ENCODE measurements at places on chromosomes 11 and 22.
A peak's percentile ranks its signal among the peaks of the same experiment; 100 is the strongest.

- DNase-seq = no peak
Measured at GRCh38 chr22:24434471-24435322, 7.3 kb downstream of the ADORA2A start.

DNA sequence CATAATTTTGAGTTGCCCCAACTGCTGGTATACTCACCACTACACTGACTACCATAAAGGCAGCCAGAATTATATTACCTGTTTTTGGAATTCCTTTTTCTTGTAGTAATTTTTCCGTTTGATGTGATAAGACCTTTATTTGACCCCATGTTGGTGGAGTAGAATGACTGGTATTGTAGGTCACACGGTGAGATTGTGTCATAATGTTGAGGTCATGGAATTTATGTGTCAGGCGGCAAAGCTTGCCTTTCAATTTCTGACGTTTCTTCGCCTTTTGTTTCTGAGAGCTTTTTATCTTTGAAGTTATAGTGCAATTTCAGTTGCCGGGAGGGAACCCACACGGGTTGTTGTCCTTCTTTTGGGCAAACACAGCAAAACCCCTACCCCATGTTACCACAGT lies 13.0 kb downstream of the OR52K1 start:
- DNase-seq = no peak

DNA sequence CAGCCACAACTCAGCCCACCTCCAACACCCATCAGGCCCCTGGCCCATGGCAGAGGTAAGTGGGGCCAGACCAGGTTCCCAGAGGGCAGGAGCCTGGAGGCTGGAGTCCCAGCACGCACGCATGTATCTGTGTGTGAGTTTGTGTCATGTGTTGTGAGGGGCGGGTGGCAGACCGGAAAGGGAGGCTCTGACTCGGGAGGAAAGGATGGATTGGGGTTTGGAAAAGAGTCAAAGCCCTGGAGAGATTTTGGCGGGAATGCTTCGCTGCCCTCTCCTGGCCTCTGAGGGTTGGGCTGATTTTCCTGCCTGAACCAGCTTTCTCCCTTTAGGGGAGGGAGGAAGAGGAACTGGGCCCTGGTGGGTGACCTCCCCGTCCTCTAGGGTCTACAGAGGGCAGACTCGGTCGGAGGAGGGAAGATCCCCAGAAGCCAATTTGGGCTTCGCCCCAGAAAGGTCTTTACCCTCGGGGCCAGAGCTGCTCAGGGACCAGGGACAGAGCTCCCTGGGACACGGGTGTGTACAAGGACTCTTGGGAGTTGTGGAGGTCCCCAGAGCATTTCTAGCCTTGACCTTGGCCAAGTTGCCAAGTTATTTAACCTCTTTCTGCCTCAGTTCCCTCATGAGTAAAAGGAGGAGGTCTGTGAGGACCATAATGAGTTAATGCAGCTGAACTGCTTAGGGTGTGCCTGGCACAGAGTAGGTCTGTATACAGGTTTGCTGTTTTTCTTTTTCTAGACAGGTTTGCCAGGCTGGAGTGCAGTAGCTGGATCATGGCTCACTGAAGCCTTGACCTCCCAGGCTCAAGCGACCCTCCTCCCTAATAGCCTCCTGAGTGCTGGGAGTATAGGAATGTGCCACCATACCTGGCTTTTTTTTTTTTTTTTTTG lies 6.9 kb downstream of the C11orf68 start:
- no peak for DNase-seq

DNA sequence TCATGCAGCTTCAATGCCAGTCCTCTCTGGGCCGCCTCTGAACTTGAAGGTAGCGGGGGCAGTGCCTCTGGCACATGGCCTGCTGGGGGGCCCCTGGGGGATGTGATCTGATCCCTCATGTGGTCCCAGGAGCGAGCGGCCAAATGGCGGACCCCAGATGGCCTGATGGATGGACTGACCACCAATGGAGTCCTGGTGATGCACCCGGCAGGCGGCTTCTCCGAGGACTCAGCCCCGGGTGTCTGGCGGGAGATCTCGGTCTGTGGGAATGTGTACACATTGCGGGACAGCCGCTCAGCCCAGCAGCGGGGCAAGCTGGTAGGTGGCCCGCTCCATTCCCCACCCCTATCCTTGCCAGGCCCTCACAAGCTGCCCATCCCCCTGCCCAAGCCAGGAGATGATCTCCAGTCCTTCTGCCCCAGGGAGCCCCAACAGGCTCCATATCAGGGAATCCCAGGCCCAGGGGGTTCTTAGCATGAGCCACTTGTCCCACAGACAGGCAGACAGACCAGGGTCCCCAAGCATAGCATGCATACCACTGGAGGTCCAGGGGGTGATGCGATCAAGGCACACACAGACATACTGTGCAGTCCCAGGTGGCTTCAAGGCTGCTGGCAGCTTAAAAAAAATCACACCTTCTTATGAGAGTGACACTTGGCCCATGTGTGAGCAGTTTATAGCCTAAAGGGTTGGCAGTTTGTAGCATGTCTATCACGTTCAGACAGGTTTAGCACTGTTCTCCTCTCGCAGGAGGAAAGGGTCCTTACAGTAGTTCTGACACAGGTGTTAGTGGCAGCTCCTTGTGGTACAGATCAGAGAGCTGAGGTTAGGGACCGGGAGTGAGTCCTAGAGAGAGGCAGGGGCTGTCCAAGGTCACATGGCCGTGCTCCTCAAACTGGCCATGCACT lies 6.4 kb upstream of the DPP3 start:
- DNase-seq = no peak

- no peak for DNase-seq
Measured at GRCh38 chr11:131760091-131761061, 390.0 kb downstream of the NTM start.

DNA sequence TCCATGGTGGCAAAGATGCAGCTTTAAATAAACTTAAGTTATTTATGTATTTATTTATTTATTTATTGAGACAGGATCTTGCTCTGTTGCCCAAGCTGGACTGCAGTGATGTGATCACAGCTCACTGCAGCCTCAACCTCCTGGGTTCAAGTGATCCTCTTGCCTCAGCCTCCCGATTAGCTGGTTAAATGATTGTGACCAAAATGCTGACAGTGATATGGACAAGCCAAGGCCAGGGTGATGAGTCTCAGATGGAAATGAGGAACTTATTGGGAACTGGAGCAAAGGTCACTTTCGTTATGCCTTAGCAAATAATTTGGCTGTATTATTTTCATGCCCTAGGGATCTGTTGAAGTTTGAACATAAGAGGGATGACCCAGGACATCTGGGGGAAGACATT lies 9.3 kb upstream of the LRP5 start:
- DNase-seq = no peak

DNA sequence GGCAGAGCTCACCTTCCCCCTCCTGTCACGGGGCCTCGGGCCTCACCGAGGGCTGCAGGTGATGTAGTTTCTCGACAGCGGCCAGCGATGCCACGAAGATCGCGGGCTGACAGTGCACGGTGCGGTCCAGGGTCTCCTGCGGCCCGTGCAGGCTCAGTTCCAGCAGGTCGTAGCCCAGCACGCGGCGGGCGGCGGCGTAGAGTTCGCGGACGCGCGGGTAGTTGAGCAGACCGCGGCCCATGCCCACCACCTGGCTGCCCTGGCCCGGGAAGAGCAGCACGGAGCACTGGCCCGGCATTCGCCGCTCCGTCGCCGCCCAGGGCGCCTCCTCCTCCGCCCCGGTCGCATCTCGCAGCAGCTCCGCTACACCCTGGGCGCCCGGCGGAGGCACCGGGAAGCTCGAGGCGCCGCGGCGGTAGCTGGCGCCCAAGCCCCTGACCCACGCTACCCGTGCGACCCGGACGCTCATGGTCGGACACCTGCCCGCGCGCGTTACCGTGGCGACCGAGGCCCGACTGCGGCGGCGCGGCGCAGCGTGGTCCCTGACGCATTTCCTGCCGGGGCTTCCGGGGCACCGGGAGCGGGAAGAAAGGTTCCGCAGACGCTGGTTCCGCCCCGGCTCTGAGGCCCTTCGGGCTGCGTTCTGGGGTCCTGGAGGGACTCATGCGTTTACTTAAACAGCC lies at the start of gene MCAT:
MCAT (minus strand) TSS at position 519 of the 683 bp plus-strand sequence; CDS start at position 469, 50 bp downstream.
- peak; percentile 13 for DNase-seq

DNA sequence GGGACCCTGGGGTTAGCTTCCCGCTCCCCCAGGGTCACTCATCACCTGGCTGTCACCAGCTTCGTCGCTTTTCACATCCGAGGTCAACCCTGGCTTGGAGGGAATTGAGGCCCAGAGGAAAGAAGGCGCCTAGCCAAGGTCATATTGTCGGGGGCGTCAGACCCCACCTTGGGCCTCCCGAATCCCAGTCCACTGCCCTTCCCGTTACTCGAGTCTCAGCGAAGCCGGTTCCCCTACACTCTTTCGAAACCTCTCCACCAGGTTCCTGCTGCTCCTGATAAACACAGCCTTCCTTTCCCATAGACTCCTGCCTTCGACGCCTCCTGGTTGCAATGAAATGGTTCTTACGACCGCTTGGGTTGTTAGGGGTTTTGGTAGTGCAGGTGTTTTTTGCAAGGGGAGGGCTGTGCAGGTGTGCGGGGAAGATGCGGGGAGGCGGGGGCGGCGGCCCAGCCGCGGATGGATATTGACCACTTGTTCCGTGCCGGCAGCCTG lies 642 bp downstream of the NAA40 start:
- no peak for DNase-seq

DNA sequence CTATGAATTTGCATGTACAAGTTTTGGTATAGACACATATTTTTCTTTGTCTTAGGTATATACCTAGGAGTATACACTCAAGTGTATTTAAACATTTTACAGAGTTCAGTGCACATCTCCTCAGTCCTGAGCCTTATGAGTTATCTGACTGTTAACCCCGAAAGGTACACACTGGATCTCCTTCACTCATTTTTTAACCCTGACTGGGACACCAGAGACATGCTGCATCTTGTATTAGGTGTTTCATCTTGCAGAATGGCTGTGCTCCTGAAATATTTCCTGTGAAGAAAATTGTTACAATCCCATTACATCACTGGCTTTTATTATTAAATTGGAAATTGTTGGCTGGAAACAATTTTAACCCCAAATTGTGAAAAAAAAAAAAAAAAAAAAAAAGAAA lies 15.3 kb downstream of the PARVA start:
- no peak for DNase-seq

Data from AG04450 (cell line).